ENCODE measurements at places on chromosomes 1 and 21. TPM values are rescaled to one million over a fixed set of nuclear protein-coding genes. Genes with fewer than 3 reads are reported as not detected.

The SSU72 gene
- total RNA-seq: 107 TPM

The IGSF21 gene
- total RNA-seq: not detected

The WDR4 gene
- total RNA-seq: 11.1 TPM

The SPRR2B gene
- total RNA-seq: not detected

The LCE6A gene
- total RNA-seq: not detected

The SYTL1 gene
- total RNA-seq: 273 TPM

The OR2T11 gene
- total RNA-seq: not detected

The MDM4 gene
- total RNA-seq: 295 TPM

The CLCA1 gene
- not detected for total RNA-seq

The TINAGL1 gene
- total RNA-seq: not detected

The CELA3A gene
- total RNA-seq: not detected

- no peak for DNase-seq
Measured at GRCh38 chr21:32861866-32862265, 90.3 kb upstream of the PAXBP1 start.

- no peak for DNase-seq
Measured at GRCh38 chr21:32930673-32931072, 95.1 kb upstream of the OLIG2 start.

GRCh38 chr1:40185951-40186864 is 25.0 kb downstream of the RLF start:
- DNase-seq: peak; percentile 42

DNA sequence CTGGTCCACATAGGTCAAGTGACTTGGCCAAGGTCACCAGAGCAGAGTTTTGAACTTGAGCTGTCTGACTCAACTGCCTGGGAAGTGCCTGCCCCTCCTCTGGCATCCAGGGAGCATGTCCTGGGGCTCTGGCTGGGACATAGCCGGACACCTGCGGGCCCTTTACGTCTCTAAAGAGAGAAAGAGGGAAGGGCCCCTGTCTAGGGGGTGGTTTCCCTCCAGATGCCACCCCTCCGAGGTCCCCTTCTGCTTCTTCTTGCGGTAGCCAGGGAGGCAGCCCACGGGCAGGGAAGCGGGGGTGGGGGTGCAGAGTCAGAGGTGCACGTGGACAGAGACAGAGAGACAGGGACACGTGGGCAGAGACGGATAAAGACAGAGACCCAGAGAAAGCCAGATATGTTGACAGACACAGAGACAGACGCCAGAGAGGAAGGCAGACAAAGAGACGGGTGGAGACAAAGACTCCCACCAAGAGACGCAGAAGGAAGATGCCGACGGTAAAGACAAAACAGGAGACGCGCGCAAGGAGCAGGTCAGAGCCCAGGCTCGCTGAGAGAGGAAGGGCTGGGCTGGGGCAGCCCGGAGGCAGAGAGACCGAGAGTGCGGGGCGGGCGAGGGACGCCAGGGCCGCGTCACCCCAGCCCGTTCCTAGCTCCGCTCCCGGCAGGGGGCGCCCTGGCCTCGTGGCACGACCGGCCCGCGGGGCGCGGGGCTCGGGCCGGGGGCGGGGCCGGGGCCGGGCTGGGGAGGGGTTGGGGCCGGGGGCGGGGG is 458 bp upstream of the ALPL start:
- peak; percentile 71 for DNase-seq

- no peak for DNase-seq
Measured at GRCh38 chr1:244712669-244713068, 59.7 kb downstream of the DESI2 start.

GRCh38 chr1:209389258-209389657 is 194.3 kb upstream of the CAMK1G start:
- DNase-seq: no peak

- peak; percentile 77 for DNase-seq
Measured at GRCh38 chr1:2528966-2529783, 888 bp downstream of the HES5 start.

- DNase-seq: no peak
Measured at GRCh38 chr1:51740652-51741051, 123.8 kb downstream of the OSBPL9 start.

DNA sequence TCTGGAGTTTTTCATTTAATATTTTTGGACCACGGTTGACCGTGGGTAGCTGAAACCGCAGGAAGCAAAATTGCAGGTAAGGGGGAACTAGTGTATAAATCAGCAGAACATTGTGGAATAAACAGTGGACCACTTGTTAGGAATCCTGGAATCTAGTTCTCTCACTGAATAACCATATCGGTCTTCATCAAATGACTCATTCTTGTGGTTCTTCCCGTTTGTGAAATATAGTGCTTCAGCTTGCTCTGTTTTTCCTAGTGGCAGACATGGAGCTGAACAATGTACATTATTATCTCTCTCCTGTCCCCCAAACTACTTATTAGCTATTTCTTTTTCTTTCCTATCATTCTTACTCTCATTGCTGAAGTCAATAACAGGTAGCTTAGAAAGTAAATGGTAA is 61.9 kb downstream of the HSPA13 start:
- DNase-seq: no peak

DNA sequence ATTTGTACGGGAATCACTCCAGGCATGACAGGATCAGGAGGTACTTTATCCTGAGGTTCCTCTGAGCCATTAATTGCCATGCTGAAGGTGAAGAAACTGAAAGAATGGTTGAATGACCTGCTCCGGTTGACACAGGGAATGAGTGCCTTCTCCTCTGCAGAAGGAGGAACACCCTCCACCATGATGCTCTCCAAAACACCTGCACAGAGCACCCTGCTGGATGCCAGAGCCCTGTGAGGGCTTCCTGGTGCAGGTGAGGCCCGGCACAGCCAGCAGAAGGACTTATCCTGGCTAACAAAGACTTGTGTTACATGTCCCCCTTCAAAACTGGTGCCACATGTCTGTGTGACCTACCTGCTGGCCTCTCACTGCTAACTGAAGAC is 14.3 kb upstream of the LBR start:
- no peak for DNase-seq

GRCh38 chr1:193581341-193581740 is 394.9 kb upstream of the B3GALT2 start:
- DNase-seq: no peak

DNA sequence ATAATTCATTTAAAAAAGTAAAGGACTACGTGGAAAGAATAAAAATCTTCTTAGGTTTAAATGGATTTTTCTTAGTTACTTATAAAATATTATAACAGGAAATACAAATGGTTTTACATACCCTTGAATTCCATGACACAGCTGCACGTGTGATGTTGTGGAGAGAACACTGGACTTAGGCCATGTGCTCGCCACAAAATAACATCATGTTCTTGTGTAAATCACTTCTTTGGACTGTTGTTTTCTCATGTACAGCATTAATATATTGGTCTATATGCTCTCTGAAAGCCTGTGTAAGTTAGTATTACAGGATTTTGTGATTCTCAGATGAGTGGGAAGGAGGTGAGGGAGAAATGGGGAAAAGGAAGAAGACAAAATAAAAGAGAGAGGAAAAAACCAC is 228.2 kb downstream of the DNM3 start:
- DNase-seq: no peak

DNA sequence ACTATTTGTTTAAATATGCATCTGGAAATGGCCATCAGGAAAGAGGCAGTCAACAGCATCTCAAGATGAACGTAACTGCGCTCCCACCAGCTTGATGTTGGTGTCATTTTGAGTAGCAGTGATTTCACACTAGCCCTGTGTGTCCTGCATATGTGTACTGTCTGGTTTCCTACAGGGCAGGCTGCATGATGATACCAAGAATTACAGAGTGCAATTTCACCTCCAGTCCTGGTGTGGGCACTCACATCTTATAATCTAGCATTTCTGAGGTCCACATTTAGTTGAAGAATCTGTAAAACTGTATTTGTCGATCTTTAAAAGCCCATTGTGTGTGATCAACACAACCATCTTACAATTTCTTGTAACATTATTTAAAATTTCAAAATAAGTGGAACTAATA is 336.4 kb downstream of the PAPPA2 start:
- DNase-seq: no peak

GRCh38 chr1:23776217-23776616 is 2.0 kb upstream of the PITHD1 start:
- DNase-seq: no peak

DNA sequence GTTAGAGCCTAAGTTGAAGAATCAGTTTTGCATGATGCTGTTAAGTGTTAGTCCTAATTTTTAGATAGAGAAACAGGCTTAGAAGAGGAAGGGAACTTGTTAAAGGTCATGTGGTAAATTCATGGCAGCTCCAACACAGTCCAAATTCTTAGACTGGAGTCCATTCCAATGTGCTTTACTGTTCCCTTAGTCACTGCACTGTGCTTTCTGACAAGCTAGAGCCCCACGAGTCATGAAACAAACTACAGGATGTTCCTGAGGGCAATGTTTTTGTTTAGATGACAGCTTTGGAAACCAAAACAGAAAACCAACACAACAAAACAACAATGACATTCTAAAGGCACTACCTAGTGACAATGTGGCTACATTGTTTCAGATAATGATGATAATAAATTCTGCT is 23.1 kb upstream of the RGS4 start:
- no peak for DNase-seq

- peak; percentile 54 for DNase-seq
Measured at GRCh38 chr1:154863315-154864174, 6.5 kb downstream of the KCNN3 start.

DNA sequence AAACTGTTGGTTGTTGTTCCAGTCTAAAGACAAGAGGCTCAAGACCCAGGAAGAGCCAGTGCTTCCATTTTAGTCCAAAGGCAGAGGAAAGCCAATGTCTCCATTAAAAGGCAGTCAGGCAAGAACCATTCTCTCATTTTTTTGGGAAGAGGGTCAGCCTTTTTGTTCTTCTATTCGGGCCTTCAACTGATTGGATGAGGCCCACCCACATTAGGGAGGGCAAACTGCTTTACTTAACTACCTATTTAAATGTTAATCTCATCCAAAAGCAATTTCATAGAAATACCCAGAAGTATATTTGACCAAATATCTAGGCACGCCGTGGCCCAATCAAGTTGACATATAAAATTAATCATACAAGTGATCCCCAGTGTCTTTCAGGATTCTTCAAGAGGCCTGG is 104.4 kb upstream of the SYT6 start:
- no peak for DNase-seq

DNA sequence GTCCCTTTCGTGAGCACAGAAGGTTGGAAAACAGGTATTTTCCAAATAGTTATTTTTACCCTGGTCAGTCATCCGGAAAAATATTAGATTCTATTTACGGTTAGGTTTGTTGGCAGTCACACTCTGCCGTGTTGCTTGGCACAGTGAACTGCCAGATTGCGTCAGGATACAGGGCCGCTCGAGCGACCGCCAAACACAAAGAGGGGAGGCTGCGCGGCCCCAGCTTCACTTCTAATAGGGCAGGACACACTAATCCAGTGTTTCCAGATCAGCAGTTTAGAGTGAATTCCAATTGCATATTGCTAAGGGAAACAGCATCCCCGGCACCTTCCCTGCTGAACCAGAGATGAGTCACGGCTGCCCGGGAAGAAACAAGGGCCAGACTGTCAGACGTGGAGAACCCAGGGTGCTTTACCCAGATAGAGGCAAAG is 22.9 kb downstream of the UMODL1 start:
- DNase-seq: no peak

GRCh38 chr21:38831526-38832467 is 26.1 kb downstream of the ETS2 start:
- DNase-seq: peak; percentile 40

GRCh38 chr1:41498804-41499203 is 14.3 kb upstream of the EDN2 start:
- no peak for DNase-seq

DNA sequence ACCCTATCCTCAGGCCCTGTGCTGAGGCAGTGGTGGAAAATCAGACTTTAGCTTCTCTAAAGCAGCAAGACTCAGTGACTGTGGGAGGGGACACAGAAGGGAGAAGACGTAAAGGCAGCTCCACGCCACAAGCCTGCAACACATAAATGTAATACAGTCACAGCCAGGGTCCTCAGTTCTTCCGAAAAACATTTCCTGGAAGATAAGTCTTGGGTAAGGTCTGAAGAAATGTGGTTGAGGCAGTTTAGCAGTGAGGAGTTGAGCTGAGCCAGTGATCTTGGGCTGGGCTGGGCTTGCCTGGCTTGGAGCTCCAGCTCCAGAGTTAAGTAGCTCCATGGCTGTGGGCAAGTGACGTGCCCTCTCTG is 127.8 kb upstream of the ADAR start:
- no peak for DNase-seq

- DNase-seq: peak; percentile 4
Measured at GRCh38 chr21:15221799-15222386, 157.1 kb upstream of the NRIP1 start.

DNA sequence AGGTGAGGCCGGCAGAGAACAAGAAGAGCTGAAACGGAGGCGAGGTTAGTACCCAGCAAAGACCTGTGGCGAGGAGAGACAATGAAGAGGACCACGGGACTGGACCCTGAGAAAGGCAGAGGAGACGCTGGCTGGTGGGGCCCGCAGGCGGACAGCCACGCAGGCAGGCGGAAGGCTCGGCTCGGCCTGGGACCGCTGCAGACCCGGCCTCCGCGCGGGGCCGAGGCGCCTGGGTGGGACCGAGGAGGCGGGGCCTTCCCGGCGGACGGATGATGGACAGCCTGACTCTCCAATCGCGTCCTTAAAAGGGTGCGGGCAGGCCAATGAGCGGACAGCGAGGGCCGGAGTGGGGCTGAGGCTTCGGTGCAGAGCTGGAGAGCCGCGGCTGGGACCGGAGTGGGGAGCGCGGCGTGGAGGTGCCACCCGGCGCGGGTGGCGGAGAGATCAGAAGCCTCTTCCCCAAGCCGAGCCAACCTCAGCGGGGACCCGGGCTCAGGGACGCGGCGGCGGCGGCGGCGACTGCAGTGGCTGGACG is at the start of gene MPZL1:
TSS of gene MPZL1 (plus strand) at position 366 of the 535 bp plus-strand sequence. CDS start 170 bp downstream, outside the sequence.
- peak; percentile 91 for DNase-seq

DNA sequence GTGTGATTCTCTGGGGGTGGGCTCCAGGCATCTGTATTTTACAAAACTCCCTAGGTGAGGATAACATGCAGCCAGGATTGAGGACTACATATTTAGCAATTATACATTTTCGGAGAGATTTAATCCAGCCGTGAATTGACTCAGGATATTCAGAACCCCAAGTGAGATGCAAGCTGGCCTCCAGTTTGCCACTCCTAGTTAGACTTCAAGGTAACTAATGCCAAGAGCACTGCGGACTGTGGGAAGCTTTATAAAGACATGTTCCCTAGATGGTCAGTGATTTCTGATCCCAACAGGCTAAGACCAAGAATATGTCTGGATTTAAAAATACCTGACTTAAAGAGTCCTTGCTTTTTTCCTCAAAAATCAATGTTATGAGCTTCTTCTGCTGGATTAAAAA is 308.5 kb downstream of the NTNG1 start:
- DNase-seq: no peak

DNA sequence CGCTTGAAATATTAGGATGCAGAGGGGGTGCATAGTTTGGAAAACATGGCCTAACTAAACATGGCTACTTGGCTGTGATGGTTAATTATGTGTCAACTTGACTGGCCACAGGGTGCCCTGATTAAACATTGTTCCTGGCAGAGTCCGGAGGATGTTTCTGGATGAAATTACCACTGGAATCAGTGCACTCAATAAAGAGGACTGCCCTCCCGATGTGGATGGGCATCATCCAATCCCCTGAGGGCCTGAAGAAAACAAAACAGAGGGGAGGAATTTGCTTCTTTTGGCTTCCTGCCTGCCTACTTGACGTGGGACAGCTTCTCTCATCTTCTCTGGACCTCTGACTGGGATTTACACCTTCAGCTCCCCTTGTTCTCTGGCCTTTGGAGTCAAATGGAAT is 79.1 kb upstream of the KCNE2 start:
- DNase-seq: no peak
